ENCODE measurements at places on chromosomes 4 and X.

GRCh38 chr4:6472387-6473263, at the start of gene PPP2R2C:
Gene PPP2R2C, minus strand, starts transcription at chr4:6472614. Its CDS starts 385 bp downstream, at chr4:6472229.
- peak; percentile 28 for DNase-seq

DNA sequence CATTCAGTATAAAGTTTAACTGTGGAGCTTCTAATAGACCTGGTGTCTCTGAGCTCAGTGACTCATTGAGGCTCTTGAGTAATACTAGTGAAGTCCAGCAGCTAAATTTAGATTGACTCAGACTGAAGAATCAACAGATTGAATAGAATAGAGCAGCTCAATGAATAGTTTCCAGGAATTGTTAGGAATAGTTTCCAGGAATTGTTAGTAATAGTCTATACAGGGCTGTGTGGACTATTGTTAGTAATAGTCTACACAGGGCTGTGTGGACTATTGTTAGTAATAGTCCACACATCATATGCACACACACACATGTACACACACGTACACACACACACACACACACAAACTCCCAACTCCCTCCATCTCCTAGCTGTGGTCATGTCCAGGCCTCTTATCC, 3.0 kb downstream of the GIMD1 start:
- DNase-seq, result peak; percentile 23

- DNase-seq, result no peak
Measured at GRCh38 chr4:133095591-133095990, 53.5 kb upstream of the PCDH10 start.

GRCh38 chrX:125203737-125204578, 115.7 kb upstream of the TEX13C start:
- DNase-seq, result peak; percentile 79

DNA sequence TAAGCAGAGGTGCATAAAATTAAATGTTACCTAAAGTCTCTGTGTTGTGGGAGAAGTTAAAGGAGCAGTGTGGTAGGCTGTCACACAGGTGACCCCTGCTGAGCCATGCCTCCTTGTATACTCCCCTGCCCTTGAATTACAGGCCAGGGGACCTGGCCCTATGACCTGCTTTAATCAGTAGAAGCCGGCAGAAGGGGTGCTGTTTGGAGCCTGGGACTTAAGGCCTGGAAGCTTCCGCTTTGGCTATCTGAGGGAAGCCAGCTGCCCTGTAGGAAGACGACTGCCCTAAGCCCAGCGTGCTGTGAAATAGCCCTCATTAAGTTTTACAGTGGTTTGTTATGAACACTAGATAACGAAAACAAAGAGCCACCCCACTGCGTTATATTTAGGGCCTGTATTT, 34.1 kb downstream of the SPINK2 start:
- DNase-seq, result no peak

GRCh38 chrX:67524950-67525691, 18.7 kb upstream of the AR start:
- no peak for DNase-seq

DNA sequence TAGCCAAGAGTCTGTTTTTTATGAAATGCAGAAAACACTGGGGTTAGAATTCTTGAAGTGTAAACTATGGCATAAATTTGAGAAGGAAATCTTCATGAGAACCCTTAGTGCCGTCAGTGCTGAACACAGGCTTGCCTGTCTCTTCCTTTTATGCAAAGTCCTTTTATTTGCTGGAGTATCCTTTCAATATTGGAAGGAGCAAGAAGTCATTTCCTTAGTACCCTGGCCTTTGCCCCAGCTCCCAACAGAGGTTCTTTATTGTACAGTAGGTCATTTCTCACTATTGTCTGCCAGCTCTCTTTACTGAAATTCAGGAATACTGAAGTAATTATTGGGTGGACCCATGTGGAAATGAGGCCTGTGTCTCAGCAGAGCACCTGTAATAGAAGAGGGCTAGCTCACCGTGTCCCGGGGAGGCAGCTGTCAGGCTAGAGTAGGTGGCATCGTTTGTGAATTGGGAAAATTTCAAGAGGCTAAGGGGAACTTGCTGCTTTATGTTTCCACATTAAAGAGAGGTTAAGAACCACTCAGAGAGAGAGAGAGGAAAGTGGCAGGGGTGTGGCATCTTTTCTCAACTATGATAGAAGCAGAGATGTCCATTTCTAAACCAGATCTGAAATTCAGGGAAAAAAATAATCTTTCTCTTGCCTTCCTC, 8.7 kb downstream of the FHDC1 start:
- DNase-seq, result no peak

- DNase-seq, result no peak
Measured at GRCh38 chr4:152778656-152779512, 646 bp downstream of the TIGD4 start.

DNA sequence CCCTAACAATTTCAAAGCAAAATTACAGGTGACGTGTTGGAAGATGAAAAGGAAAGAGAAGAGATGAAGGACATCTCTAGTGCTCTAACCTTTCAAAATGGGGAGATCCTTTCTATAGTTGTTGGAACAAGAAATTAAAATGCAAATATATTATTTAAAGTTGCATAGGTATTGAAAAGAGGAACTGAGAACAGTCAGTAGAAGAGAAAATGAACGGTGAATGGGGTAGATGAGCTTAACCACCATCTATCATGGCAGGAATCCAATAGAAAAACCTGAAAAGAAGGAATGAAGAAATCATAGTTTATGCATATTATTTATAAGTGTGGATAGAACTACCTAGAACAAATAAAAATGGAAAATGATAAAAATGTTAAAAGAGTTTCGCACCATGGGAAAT, 42.0 kb downstream of the ANXA5 start:
- no peak for DNase-seq

- no peak for DNase-seq
Measured at GRCh38 chr4:61924131-61924530, 724.0 kb downstream of the ADGRL3 start.

DNA sequence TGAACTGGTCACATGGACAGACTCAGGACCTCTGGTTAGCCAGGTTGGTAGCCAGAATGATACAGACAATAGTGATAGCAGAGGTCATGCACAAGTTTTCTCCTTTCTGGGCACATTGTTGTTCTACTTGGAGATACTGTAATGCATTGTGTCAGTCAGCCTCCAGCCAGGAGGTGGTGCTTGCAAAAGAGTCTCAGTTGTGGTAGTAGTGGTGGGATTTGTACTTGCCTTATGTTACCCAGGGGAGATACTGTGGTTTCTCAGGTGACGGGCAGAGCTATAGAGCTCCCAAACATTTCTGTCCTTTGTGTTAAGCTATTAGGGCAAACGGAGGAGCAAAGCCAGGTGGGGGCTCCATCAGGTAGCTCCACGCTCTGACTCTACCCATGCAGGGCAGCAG, 190.5 kb downstream of the STPG2 start:
- no peak for DNase-seq

DNA sequence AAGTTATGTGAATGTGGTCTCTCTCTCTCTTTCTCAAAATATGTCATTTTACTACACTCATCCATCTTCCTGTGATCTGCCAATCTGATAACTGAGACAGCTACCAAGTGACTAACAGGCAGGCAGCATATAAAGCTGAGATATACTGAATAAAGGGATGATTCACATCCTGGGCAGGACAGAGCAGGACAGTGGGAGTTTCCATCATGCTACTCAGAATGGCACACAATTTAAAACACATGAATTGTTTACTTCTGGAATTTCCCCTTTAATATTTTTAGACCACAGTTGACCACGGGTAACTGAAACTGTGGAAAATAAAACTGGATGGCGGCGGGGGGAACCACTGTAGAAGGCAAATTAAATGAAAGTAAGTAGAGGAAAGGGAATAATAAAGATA, 58.6 kb upstream of the DCTD start:
- DNase-seq, result peak; percentile 69

DNA sequence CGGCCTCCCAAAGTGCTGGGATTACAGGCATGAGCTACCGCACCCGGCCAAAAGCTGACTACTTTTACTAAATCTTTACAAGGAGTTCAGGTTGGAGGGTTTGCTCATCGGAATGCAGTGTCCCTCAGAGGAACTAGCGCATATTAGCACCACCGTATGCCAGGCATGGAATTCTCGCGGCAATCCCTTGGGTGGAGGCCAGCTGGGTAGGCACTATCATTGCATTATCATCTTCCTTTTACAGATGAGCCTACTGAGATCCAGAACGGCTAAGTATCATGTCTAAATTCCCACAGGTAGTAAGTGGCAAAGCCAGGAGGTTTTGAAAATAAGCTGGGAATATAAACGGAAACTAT, 6.1 kb upstream of the CXorf66 start:
- no peak for DNase-seq

DNA sequence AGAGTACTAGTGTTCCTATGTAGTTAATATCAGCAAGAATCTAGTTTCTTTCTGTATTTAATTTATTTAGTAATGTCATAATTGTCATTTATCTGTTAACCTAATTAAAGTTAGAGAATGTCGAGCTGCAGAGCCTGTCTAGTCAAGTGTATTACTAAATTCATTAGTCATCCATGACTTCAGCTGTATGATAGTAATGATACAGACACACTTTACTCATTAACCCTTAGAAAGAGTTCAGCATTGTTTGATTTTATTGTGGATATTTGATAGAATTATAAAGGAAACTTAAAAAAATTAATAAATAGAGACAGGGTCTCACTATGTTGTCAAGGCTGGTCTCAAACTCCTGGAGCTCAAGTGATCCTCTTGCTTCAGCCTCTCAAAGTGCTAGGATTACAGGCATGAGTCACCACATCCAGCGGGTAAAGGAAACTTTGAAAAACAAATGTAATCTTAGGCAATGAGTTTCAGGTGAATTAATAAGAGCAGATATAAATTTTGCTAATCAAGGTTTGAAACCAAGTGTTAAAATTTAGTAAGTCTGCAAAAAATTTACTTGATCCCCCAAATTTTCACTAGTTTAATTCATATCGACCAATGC, 110.6 kb downstream of the ANK2 start:
- no peak for DNase-seq

DNA sequence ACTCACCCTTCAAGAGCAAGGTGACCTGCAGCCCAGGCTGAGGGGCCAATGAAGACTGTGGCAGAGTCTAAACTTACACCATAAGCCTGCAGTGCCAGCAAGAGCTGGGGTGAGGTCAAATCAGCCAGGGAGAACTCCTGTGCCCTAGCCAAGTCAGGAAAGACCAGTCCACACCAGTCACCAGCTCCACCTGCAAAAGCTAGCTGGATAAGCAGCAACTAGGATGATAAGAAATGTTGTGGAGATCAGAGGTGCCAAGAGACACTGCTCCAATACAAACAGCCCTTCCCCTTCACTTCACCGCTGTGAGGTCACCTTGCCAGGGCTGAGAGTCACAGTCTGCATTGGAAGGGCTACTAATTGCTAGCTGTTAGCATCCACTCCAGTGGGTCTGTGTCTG, 31.3 kb downstream of the NIPAL1 start:
- DNase-seq, result no peak

DNA sequence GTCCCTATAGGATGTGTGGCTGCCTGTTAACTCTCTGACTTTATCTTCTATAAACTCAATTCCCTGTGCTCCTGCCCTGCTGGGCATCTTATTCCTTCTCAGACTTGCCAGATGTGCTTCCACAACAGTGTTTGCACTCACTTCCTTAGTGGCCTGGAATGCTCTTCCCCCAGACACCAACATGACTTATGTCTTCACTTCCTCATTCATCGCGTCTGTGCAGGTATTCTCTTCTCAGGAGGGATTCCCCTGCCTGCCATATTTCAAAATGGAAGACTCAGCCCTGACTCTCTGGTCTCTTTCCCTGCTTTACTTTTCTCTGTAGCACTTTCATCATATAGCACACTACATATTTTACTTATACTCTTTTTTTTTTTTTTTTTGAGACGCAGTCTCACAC, 344.0 kb downstream of the CENPC start:
- DNase-seq, result no peak

DNA sequence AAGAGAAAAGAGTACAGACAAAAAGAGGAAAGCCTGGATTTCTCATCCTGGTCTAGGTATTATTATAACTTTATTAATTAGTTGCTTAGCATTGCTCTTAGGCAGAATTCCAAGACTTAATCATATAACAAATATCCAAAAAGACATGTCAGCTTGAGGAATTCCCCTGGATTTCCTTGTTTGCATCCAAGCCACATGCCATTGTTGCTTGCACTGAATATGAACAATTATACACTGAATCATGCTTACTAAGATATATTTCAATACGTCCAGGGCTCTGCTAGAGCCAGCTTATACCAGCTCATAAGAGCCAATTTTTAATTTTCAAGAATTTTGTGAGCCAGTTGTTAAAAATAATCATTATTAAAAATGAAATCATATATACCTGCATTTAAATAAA, 5.5 kb upstream of the TLR10 start:
- DNase-seq, result peak; percentile 25

GRCh38 chrX:130051176-130051845, 59.0 kb downstream of the ELF4 start:
- DNase-seq, result no peak

DNA sequence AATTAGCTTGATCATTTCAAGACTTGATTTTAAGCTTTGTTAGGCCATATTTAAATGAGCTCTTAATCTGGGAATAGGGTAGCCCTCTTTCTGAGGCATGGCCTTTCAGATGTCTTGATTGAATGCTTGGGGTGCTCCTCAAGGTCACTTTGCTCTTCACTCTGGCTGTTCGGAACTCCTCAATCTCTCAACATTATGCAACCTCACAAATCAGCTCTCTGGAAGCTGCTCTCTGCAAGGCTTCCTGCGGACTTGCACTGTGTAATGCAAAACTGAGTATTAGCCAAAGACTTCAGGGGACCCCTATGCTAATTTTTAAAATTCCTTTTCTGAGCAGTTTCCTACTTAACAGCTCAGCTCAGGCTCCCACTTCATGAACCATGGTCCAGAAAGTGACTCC, 398.3 kb downstream of the PRDM5 start:
- DNase-seq, result no peak

DNA sequence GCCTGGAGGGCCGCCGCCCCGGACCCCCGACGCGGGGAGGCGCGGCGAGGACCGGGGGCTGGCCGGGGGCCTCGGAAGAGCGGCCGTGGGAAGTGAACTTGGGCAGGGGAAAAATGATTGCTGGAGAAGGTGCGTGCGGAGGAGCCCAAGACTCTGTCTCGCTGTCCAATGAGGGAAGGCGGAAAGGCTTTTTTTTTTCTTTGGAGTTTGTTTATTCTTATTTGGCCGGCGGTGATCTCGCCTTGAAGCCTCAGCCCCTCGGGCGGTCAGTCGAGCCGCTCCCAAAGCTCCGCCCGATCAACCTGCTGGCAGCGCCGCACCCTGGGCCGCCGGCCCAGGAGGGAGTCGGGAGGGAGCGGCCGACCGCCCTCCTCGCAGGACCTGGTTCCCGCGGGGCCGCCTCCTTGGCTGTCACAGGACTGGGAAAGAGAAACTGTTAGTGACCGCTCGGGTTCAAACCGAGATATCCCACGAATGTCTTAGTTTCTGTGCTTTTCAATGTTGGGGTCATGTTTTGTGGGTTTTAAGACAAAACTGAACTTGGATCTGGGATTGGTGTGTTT, 2.5 kb downstream of the CPEB2 start:
- peak; percentile 78 for DNase-seq

GRCh38 chr4:97396097-97396496, 747.2 kb downstream of the STPG2 start:
- DNase-seq, result no peak

GRCh38 chrX:65750674-65751469, 83.4 kb downstream of the MSN start:
- DNase-seq, result no peak

GRCh38 chr4:81346719-81347118, 125.0 kb downstream of the RASGEF1B start:
- no peak for DNase-seq

GRCh38 chrX:12814420-12814819, 23.2 kb downstream of the PRPS2 start:
- peak; percentile 23 for DNase-seq
